ENCODE measurements at places on chromosomes 16 and 17.

- DNase-seq, result no peak
These were observed 1.7 kb upstream of the MAP2K3 start for GRCh38 chr17:21282850-21283249.

GRCh38 chr17:69058165-69058564, 2.6 kb downstream of the ABCA9 start:
- no peak for DNase-seq

GRCh38 chr16:13070268-13070667, 168.9 kb downstream of the SHISA9 start:
- DNase-seq, result no peak

DNA sequence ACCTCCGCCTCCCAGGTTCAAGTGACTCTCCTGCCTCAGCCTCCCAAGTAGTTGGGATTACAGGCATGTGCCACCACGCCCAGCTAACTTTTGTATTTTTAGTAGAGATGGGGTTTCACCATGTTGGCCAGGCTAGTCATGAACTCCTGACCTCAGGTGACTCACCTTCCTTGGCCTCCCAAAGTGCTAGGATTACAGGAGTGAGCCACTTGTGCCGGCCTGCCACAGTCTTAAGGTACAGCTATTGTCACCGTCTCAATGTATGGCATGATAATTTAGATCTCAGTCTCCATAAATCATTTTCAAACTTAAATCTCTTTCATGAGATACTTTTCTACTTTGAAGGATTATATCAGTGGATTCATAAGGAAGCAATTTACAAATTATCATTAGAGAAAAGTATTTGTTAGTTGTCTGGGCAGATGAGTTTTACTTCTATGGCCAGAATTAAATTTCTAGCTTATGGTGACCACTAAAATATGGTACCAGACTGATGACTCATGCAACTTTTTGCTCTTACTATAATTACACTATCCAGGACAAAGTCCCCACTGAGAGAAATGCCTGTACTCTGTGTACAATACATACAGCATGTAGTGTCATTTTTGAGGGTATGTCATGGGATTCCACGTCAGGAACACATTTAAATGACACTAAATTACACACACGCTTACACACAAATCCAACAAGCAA, 1230.3 kb upstream of the GOT2 start:
- DNase-seq, result no peak

DNA sequence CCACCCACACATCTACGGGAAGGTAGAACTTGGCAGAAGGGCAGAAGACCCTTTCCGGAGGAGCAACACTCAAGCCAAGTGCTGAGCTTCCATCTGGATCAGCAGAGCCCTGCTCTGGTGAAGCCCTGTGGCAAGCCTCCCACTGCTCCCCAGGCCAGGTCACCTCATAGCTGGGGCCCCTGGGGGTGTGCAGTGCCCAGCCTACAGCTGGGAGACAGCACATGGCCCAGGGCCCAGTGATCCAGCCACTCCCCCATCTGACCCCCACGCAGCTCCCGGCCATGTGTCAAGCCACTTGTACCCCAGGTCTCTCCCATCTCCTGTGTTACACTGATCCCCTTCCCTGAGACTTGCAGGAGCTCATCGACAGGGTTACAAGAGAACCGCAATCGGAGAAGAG, 95.7 kb downstream of the RBFOX3 start:
- DNase-seq, result no peak

Data from NCI-H1436 treated with DMSO at 0.1 percent for 48 hours (cell line).